Purkinje cell (primary cell): ENCODE measurements at places on chromosomes 1 and 21. TPM values are rescaled to one million over a fixed set of nuclear protein-coding genes. Genes with fewer than 3 reads are reported as not detected.

GBP4 gene
- 0.07 and 0.13 TPM in 2 replicates for polyA plus RNA-seq

PPFIA4 gene
- polyA plus RNA-seq = 0.23 and 0.97 TPM in 2 replicates

TMCO2 gene
- not detected in 2 replicates for polyA plus RNA-seq

TCHH gene
- not detected in 2 replicates for polyA plus RNA-seq

NID1 gene
- 0.56 and 0.77 TPM in 2 replicates for polyA plus RNA-seq

CYP4A11 gene
- polyA plus RNA-seq = 0.27 TPM in 1 of 2 replicates, not detected in the other

MX1 gene
- polyA plus RNA-seq = 1.7 and 6.0 TPM in 2 replicates

ITLN1 gene
- not detected in 2 replicates for polyA plus RNA-seq

KRTAP10-9 gene
- not detected in 2 replicates for polyA plus RNA-seq

RNF220 gene
- polyA plus RNA-seq = 6.2 and 10.3 TPM in 2 replicates

CSF3R gene
- polyA plus RNA-seq = not detected in 2 replicates

CYP4A22 gene
- polyA plus RNA-seq = 0.23 TPM in 1 of 2 replicates, not detected in the other

SYT2 gene
- 21.8 and 30.2 TPM in 2 replicates for polyA plus RNA-seq

LEMD1 gene
- not detected in 2 replicates for polyA plus RNA-seq

PKP1 gene
- not detected in 2 replicates for polyA plus RNA-seq

LYPD8 gene
- 3.4 and 6.6 TPM in 2 replicates for polyA plus RNA-seq

CENPL gene
- polyA plus RNA-seq = 0.90 and 1.2 TPM in 2 replicates

MPZ gene
- polyA plus RNA-seq = not detected in 2 replicates

RGS8 gene
- 253 and 310 TPM in 2 replicates for polyA plus RNA-seq

NCAM2 gene
- 112 and 116 TPM in 2 replicates for polyA plus RNA-seq

NCMAP gene
- not detected in 2 replicates for polyA plus RNA-seq

RGS16 gene
- 102 and 163 TPM in 2 replicates for polyA plus RNA-seq

INSRR gene
- polyA plus RNA-seq = not detected in 2 replicates

USH2A gene
- polyA plus RNA-seq = 0.20 TPM in 1 of 2 replicates, not detected in the other

SLC6A17 gene
- polyA plus RNA-seq = 17.4 and 18.2 TPM in 2 replicates

LAMTOR2 gene
- polyA plus RNA-seq = 251 and 289 TPM in 2 replicates

OR2L2 gene
- polyA plus RNA-seq = 0.21 TPM in 1 of 2 replicates, not detected in the other

FMOD gene
- not detected in 2 replicates for polyA plus RNA-seq

PGLYRP3 gene
- not detected in 2 replicates for polyA plus RNA-seq

KIAA0040 gene
- polyA plus RNA-seq = not detected in 2 replicates

NLRP3 gene
- 6.0 and 12.5 TPM in 2 replicates for polyA plus RNA-seq

OLFML2B gene
- polyA plus RNA-seq = 1.9 TPM in 1 of 2 replicates, not detected in the other

LSS gene
- polyA plus RNA-seq = 1.9 and 2.4 TPM in 2 replicates

FCGR1A gene
- 0.71 TPM in 1 of 2 replicates, not detected in the other for polyA plus RNA-seq
